ENCODE measurements at places on chromosomes 1 and 21.

GRCh38 chr1:181345146-181345545 lies 138.2 kb upstream of the CACNA1E start:
- no peak for DNase-seq

GRCh38 chr1:108504447-108504846 lies 54.3 kb downstream of the NBPF6 start:
- DNase-seq = peak; percentile 65

GRCh38 chr21:41800425-41801320 lies 33.8 kb upstream of the RIPK4 start:
- no peak for DNase-seq

- DNase-seq = no peak
These were observed 133.2 kb downstream of the USH2A start for GRCh38 chr1:216290074-216290473.

DNA sequence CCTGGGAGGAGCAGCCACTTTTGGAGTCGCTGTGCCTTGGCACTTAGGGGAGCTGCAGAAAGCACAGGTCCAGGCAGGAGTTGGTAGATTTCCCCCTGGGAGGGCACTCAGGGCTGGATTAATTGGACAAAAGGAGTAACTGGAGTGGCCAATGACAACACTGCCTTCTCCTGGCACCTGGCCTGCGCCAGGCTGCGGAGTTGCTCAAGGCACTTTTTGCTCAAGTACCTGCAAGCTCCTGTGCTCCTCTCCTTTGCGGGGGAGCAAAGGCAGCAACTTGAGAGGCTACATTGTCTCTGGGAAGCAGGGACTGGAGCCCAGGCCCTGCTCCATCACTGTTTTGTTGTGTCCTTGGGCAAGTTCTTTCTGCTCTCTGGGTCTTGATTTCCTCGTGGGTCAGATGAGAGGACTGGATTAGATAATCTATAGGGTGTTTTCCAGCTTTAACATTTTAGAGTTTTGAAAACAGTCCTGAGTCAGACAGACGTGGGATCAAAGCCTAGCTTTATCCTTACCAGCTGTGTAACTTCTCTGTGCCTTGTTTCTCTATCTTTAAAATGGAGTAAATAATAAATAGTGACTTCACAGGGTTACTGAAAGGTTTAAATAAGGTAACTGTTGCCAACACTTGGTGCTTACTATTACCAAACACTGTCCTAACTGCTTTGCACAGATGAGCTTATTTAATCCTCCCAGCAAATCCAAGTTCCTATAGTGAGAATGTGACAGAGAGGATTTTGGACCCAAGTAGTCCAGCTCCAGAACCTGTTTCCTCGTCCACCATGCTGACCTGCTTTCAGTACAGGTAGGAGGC lies 18.0 kb upstream of the GRHL3 start:
- DNase-seq = no peak

DNA sequence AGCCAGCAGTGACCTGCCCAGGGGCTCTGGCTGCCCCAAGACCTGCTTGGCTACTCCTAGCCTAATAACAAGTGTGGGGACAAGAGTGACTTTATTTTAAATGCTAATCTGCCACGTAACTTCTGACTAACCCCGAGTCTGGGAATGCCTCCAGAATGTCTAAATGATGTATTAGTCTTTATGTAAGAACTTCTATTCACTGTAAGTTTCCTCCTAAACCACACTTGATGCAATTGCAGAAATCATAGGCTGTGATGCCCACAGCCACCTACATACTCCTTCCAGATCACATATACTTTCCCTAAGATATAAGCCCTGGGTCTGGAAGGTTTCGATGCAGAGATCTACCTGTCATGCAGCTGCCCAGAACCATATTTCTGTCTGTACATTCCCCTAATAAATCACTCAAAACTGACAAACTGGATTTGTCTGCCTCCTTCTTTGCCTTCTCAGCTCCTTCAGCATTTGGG lies 5.9 kb upstream of the VPS45 start:
- DNase-seq = no peak

DNA sequence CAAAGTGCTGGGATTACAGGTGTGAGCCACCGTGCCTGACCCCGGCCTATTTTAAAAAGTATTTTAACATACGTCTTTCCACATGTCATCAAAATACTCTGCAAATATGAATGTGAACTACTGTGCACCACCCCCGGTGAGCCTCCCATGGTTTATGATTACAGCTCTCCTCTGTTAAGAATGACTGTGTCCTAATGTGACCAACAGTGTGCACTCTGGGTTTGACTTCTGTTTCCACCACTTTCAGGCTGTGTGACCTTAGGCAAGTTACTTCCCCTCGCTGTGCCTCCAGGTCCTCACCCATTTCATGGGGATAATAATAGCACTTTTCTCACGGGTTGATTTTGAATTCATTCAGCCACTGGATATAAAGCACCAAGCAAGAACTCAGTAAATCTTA lies 14.7 kb downstream of the AMPD2 start:
- DNase-seq = no peak

- DNase-seq = no peak
These were observed 10.4 kb downstream of the OLFML2B start for GRCh38 chr1:162013289-162013688.

GRCh38 chr1:47942240-47942629 lies 55.0 kb downstream of the TRABD2B start:
- DNase-seq = no peak

DNA sequence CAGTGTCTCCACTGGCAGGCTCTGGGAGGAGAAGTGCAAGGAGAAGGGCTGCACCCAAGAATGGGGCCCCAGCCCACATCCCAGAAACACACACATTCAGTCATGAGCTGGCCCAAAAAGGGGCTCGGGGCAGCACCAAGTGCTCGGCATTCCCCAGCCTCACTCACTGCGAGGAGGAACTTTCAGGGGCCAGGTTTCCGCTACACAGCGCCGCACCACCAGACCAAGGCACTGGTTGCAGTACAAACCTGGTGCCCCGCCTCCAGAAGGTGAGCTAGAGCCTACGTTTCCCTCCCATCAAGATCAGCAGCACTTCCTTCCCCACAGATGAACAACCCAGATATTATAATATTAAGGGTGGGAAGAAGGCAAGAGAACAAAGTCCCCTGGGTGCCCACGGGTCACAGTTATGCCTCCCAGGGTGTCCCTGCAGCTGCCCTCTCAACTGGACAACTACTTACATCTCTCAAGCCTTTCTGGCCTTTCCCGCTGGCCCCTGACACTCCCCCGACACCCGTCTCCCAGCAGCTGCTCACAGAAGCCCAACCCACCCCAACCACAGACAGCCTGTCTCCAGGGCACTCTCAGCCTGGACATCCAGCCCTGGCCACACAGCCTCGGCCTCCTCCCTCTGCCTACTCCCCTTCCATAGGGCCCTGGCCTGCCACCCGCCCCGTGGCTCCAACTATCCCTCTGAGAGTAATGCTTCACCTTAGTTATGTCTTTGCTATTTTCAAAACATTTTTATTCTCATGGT lies 3.8 kb downstream of the PBXIP1 start:
- DNase-seq = peak; percentile 57

DNA sequence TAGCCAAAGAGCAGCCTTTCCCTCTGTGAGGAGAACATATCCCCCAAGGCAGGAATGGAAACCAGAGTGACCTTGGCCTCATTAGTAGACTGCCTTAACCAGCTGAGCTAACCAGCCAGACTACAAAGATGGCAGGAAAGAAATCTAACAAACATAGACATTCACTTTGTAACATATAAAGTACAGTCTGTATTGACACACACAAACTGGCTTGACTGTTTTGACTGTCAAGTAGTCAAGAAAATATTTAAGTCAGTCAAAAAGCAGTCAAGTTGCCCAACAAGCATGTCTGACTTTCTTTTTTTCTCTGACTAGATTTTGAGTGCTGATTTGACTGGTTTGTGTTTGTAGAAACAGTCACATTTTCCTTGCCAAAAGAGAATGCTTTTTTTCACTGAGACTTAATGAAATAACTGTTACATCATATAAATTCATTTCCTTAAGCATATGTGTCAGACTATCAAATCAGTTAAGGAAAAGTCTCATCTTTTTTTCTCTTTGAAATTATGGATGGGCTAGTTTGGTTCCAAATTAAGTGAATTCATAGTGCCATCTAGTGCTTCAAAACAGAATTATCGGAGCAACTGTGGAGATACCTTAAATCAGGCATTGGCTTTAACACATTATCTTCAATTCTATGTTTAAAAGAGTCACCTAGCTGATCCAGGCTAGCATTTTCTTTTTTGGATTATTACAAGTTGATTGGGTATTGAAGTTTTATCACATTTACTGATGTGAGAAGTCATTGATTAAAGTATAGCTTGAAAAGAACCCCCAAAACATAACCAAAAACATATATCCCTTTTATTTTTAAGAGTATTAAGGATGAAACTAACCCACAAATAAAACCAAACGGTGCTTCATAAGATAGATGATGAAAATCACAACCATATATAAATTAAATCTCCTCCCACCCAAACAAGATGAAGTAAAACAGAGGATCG lies 75.0 kb downstream of the ATP6V1G3 start:
- DNase-seq = no peak

DNA sequence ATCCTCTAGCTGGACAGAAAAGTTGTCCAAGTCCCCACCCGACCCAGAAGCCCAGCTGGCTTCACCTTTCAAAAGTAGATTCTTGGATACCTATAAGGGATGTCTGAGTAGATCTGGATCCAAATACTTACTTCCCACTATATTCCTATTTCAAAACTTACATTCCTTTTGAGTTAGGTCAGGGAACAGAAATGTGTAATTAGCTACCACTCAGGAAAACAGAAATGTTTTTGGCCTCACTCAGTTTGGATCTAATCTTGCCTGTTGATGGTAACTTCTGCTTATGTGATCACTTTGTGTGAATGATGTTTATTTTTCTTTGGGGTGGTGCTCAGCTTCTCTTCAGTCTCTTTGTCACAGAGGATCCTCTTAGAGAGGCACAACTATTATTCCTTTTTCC lies 814.4 kb upstream of the RGS18 start:
- DNase-seq = no peak

DNA sequence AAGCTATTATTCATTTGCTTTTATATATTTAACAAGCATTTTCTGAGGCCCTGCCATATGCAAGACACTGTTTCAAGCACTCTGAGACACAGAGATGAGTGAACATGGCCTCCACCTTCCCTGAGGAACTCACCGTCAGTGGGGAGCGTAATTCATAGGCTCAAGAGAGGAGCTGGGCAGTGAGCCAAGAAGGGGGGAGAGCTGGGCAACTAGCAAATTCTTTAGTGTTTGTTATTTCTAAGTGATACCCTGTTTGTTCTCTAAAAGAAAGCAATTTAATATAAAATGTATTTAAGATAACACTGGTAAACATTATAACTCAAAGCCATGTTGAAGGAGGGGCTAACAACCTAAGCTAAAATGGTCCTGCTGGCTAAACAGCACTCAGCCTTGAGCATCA lies 119.2 kb upstream of the NGF start:
- no peak for DNase-seq

GRCh38 chr1:23526329-23527041 lies 4.5 kb downstream of the E2F2 start:
- DNase-seq = no peak

DNA sequence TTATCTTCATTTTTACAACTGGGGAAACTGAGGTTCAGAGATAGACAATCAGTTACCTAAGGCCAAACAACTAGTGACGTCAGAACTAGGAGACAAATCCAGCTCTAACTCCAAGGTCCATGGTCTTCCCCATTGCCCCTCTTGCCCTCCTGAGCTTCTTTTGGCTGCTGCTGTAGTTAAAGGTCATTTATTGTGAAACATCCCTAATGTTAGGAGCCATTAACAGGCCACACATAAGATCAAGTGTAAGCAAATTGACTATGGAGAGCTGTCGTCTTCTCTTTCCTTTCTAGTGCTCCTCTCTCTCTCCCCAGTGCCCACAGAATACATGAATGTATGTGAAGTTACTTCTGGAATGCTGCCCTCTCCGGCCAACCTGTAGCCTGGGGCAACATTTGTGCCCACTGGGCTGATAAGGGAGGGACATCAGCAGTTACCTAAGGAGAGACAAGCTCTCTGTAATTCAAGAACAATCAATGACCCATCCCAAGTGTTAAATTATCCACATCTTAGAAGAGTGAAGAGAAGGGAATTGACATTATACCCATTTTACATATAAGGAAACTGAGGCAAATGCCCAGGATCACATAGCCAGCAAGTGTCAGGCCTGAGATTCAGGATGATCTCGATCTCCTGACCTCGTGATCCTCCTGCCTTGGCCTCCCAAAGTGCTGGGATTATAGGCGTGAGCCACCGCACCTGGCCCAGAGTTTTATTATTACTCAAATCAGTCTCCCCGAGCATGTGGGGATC lies 40.1 kb downstream of the PTAFR start:
- no peak for DNase-seq

GRCh38 chr1:234975941-234976860 lies 152.4 kb downstream of the TOMM20 start:
- no peak for DNase-seq

GRCh38 chr21:26099610-26100219 lies 70.9 kb downstream of the APP start:
- DNase-seq = no peak

DNA sequence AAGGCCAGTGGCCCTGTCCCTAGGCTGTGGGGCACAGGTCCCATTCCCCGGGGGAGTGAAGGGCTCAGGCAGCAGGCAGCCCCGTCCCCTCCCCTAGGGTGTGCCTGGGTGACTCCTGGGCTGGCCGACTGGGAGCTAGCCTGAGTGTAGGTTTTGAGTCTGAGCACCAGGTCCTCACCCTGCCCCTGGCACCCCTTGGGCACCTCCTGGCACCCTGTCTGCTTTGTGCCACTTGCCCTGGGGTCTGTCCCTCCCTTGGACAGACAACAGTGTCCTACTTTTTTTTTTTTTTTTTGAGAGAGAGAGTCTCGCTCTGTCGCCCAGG lies 24.2 kb downstream of the RRP1 start:
- no peak for DNase-seq
